ENCODE measurements at places on chromosomes 11 and 22. TPM values are rescaled to one million over a fixed set of nuclear protein-coding genes. Genes with fewer than 3 reads are reported as not detected.

DNA sequence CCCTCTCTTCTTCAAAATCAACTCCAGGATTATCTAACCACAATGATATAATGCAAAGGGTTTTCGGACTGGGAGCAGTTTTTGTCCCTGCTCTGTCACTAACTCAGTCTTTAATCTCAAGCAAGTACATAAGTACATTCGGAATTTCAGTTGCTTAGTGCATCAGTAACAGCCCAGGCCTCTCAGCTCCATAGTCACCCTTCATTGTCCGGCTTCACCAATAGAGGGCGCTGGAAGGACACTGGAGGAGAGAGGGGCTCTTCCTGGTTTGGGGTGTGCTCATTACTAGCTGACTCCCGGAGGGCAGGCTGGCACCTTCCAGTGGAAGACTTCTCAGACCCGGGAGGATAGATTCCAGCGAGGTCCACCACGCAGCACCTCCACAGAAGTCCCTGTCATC is 90.4 kb upstream of the PDGFD start:
- peak; percentile 67 for DNase-seq

The SESN3 gene
- 29.2 TPM for total RNA-seq

The TBX10 gene
- not detected for total RNA-seq

The ZFPL1 gene
- 44.5 TPM for total RNA-seq

The NAP1L4 gene
- 210 TPM for total RNA-seq

DNA sequence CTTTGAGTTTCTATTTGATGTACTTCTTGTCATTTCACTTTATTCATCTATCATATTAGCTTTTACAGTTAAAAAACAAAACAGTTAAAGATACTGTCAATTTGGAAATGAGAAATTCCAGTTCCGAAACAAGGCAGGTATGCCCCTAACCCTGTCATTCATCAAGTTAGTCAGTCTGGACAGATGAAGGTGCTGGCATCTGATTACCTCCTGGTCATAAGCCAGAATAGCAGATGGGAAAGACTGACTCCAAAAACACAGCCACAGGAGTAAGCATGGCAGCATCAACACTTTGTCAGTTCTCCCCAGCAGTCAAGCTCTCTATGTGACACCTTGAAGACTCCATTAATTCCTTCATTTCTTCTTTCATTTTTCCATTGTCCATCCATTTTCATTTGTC is 4.3 kb downstream of the LRRC51 start:
- no peak for DNase-seq

DNA sequence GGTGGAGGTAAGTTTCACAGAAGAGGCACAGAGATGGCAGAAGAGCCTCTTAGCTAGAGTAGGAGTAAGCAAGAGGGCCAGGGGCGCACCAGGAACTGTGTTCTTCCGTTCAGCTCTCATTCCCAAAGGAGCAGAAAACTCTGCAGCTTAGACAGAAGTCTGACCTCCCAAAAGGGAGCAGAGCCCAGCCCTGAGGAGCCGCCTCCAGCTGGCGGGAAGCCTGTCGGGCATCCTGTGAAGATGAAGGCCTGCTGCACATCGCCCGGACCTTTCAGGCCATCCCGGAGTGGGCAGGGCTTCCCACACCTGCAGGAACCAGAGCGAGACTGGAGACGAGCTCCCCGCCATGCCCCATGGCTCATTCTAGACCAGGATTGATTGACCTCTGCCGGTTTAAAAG is 1102.8 kb downstream of the BRD1 start:
- no peak for DNase-seq

- DNase-seq = no peak
Measured at GRCh38 chr11:81070948-81071347, 1630.1 kb upstream of the TENM4 start.

DNA sequence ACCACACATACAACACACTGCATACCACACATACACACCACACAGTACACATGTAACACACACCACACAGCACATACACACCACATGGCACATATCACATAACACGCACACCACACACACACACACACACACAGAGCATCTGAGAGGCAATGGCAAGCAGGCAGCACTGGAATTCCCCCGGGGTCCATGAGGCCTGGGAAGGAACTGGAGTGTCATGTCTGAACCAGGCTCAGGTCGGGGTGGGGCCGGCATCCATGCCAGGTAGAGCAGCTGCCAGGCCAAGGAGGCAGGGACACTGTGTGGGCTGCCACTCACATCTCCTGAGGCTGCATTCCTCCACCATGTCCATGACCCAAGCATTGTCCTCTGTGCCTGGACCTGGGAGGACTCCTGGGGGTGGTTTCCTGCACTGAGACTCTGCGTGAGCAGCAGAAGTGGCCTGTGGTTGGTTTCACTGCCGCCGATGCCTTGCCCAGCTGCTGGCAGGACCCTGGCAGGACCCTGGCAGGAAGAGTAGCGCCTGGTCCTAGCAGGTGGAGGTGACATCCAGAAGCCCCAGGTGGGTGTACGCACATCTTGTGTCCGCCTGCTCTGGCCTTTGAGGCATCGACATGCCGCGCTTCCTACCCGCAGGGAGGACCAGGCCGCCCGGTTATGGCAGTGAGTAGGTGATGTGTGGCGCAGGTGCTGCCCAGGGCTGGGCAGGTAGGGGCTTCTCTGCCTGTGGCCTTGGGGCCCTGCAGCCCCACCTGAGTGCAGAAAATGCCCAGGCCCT is 1280.4 kb downstream of the TBC1D22A start:
- no peak for DNase-seq

GRCh38 chr22:21708960-21709359 is 26.6 kb downstream of the YPEL1 start:
- DNase-seq = no peak

GRCh38 chr22:36327922-36328551 is 59.7 kb downstream of the MYH9 start:
- no peak for DNase-seq

DNA sequence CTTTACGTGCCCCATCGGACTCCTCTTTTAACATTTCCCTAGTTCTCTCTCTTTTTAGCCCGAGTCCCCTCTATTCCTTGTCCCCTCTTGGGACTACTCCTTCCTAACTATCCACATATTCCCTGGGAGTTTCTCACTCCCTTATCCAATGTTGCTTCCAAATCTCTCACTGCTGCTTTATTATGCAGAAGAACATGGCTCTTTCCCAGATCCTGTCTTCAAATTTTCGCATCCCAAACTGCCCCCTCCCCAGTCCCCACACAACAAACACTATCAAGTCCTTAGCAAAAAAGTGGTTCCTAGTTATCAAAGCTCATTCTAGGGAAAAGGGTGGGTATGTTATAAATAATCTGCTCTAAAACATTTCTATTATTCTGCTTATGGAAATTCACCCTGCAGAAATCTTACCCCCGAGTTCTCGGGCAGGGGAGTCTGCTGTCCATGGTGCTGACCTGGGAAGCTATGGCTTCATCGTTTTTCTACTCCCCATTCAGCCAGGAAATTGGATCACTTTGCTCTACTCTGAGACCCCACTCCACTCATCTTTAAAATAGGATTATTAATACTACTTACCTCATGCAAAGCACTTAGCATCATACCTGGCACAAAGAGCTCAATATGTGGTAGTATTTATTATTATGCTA is 393.5 kb downstream of the BUD13 start:
- DNase-seq = peak; percentile 87

GRCh38 chr11:102134597-102134996 is 24.4 kb downstream of the YAP1 start:
- no peak for DNase-seq

The MS4A15 gene
- not detected for total RNA-seq

DNA sequence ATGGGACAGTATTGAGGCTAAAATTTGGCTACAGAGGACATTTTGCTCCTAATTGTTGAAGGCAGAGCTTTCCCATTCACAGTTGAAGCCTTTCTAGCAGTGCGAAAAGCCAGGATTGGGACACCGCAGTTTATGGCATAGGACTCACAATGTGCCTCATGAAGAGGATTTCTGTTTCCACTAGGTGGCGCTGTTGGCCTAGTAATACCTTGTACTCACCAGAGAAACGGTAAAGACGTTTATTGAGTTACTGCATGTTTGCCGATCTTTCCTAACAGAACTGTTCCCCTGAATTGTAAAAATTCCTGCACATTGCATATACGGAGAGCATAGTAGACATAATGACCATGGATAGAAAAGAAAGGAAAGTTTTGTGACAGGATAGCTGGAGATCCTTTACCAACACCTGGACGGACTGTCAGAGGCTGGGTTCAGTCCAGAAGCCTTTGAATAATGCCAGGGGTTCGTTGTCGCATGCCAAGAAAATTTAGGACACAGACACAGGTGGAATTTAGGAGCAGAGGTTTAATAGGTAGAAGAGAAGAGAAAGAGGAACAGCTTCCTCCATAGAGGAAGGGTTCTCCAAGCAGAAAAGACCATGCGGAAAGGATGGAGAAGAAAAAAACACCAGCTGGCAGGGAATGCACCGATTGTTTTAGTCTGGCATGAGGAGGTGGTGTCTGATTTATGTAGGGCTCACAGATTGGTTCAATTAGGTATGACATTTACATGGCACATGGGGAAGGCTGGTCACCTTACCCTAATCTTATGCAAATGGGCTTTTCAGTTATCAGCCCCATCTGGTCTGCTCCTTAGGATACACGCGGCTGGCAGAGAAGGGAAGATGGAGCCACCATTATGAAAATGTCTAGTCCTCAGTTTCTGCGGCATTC is 10.8 kb upstream of the OR51D1 start:
- peak; percentile 83 for DNase-seq
